Endothelial cell (in vitro differentiated cells): ENCODE measurements at places on chromosomes 5 and 9. TPM values are rescaled to one million over a fixed set of nuclear protein-coding genes. Genes with fewer than 3 reads are reported as not detected.

DNM1 gene
- 8.0 TPM for total RNA-seq

PTPRD gene
- total RNA-seq = 47.8 TPM

RANBP6 gene
- 19.1 TPM for total RNA-seq

LTC4S gene
- 1.0 TPM for total RNA-seq

GRCh38 chr9:114612272-114612923 is 1.3 kb downstream of the TMEM268 start:
- no peak for DNase-seq

DNA sequence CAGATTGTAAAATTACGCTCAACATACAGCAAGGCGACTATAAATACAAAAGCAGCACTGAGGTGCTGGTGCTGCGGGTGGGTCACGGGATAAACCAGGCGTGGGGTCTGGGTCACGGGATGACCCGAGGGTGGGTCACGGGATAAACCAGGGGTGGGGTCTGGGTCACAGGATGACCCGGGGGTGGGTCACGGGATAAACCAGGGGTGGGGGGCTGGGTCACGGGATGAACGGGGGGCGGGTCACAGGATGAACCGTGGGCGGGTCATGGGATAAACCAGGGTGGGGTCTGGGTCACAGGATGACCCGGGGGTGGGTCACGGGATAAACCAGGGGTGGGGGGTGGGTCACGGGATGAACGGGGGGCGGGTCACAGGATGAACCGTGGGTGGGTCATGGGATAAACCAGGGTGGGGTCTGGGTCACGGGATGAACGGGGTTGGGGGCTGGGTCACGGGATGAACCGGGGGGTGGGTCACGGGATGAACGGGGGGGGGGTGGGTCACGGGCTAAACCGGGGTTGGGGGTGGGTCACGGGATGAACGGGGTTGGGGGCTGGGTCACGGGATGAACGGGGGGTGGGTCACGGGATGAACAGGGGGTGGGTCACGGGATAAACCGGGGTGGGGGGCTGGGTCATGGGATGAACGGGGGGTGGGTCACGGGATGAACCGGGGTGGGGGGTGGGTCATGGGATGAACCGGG is 30.2 kb upstream of the SLC9A3 start:
- no peak for DNase-seq

GRCh38 chr9:84945878-84946538 is 276.5 kb downstream of the NTRK2 start:
- DNase-seq = no peak

DNA sequence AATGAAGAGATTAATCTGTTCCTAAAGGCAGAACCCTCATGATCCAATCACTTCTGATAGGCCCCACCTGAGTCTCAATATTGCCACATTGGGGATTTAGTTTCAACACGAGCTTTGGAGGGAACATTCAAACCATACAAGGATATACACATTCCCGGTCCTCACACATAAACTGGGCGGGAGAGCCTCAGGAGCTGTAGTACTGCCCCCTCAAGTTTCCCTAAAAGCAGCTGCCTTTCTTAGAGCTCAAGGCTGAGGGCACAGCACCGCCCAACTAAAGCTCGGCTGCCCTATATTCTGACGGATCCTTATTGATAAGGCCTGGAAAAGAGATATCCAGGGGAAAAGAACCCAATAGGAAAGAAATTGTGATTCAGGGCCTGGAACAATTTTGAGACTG is 83.0 kb downstream of the GADD45G start:
- DNase-seq = no peak

GRCh38 chr5:71836559-71837112 is 117.6 kb downstream of the CARTPT start:
- DNase-seq = no peak

DNA sequence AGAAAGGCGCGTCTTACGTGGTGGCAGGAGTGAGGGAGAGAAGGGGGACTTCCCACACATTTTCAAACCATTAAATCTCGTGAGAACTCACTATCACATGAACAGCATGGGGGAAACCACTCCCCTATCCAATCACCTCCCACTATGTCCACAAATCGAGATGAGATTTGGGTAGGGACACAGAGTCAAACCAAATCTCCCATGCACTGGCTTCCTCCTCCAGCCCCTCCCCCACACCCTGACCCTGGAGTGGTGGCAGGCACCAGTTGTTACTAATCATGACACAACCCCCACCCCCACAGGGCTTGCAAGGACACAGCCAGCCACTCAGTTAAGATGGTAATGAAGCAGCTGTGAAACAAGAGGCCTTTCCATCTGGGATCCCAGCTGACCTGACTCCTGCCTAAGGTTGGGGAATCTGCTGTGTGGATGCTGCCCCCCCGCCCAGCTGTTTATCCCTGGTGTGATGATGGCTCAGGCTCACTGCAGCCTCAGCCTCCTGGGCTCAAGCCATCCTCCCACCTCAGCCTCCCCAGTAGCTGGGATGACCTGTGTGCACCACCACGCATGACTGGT is 57.1 kb upstream of the FUBP3 start:
- DNase-seq = no peak

DNA sequence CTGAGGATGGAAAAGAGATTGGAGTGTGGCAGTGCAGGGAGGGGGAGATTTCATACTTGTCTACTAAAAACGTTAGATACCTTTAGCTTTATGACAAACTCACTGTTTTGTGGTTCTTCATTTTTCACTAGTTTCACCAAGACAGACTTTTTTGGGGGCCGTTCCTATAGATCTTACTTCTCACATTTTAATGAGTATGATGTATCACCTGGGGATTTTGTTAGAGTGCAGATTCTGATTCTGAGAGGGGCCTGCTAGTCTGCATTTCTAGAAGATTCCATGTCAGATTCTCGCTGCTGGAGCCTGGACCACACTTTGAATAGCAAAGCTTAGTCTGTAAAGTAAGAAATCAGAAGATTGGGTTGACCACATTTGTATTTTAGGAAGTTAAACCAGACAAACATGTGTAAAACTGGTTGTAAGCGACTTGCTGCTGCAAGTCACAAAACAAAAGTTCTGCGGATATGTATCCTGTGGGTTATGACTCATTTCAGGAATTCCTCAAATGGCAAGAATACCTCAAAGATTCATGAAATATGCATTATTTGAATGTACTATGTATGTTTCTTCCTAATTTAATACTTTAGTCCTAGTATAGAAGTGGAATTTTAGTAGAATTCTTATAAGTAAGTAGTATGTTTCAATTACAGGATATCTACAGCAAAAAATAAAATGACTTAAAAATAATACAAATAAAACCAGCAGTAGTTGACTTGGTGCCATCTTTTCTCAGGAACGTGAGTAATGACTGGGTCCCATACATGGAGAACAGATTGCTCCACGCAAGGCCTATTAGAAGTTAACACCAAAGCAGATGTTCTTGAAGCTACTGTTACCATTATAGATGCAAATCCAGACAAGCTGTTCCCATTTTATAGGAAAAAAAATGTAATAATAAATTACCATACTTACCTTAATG is 27.8 kb downstream of the NFIL3 start:
- no peak for DNase-seq

DNA sequence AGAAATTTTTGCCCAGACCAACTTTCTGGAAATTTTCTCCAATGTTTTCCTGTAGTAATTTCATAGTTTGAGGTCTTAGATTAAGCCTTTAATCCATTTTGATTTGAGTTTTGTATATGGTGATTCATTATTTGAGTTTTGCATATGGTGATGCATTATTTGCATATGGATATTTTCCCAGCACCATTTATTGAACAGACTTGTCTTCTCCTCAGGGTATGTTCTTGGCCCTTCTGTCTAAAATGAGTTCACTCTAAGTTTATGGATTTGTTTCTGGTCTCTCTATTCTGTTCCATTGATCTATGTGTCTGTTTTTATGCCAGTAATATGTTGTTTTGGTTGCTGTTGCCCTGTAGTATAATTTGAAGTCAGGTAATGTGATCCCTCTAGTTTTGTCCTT is 139.3 kb downstream of the SLC25A46 start:
- DNase-seq = no peak

- peak; percentile 17 for DNase-seq
These were observed 34.1 kb upstream of the MSX2 start for GRCh38 chr5:174690271-174690670.

GRCh38 chr5:62000646-62001045 is 305.4 kb upstream of the KIF2A start:
- DNase-seq = no peak
